EL (cell line): ENCODE measurements at places on chromosomes 2 and 18.

- no peak for DNase-seq
Observed at GRCh38 chr18:9756271-9756932, 48.3 kb downstream of the RAB31 start.

DNA sequence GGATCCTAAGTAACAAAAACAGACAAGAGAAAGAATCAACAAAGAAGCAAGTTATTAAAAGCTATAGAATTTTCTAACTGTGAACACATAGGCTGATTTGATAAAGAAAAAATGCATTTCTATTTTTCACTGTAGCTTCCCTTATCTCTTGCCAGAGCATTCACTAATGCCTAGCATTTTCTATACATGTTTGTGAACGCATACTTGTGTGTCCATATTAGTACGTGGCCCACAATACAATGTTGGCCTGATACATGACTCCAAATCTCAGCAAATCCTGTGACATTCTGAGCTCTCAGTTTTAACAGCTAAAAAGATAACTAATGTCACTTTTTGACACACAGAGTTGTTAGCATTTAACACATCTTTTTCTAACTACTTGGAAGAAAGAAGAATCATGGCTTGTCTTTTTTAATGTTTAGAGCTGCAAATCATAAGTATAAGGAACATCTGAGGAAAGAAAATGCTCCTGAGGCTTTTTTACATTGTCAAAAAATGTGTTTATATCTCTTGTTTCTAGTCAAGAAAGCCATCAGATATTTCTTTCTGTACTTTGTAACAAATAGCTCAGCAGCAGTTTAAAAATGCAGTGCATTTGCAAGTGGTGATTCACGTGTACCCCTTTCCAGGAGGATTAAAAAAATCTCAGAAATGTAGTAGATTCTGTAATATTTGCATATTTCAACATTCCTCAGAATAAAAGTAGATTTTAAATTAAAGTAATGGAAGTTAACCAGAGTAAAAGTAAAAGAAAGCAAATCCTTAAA lies 1646.8 kb upstream of the TMEFF2 start:
- peak; percentile 1 for DNase-seq

DNA sequence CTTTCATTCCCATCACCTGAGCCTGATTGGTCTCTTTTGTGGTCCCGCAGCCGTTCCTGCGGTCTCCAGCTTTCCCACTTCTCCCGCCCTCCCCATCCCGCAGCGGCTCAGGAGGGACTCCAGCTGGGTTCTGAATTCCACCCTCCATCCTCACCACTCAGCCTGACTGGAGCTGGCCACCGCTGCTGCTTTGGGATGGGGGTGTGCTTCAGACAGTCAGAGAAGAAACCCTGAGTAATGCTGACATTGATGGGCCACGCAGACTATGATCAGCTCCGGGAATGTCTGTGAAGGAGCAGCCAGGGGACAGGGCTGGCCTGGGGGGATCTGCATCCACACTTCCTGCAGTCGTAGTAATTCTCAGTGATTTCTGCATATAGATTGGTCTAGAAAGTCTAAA lies 45.9 kb upstream of the TXNDC2 start:
- no peak for DNase-seq

- DNase-seq = peak; percentile 79
Observed at GRCh38 chr18:26386002-26386401, 159.8 kb downstream of the TAF4B start.

GRCh38 chr18:70333757-70334156 lies 44.9 kb downstream of the SOCS6 start:
- DNase-seq = peak; percentile 95

- DNase-seq = peak; percentile 95
Observed at GRCh38 chr18:76565238-76566173, 70.5 kb upstream of the ZNF516 start.

DNA sequence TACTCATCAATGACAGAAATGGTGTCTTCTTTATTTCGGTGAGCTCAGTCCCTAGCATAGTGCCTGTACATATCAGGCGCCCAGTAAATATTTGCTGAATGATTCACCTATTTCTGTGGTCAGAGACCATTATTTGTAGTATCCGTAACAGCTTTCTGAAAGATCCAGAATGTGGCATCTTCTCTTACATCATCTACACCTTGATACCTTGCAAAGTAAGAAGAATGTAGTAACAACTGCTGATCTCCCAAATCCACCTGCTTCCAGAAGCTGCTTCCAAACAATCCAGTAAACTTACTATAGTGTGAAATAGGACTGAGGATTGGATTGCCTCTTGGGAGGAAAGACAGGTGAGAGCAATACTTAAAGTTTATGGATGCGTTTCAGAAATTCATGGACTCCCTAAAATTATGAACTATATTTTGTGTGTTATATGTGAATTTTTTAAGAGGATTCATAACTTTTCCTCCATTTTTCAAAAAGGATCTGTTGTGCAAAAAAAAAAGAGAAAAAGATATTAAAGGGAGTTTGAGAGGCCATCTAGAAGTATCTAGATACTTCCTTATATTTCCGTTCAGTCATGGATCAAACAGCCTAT lies 945 bp upstream of the ASXL2 start:
- peak; percentile 80 for DNase-seq

GRCh38 chr2:220628252-220628651 lies 943.9 kb downstream of the EPHA4 start:
- DNase-seq = no peak

DNA sequence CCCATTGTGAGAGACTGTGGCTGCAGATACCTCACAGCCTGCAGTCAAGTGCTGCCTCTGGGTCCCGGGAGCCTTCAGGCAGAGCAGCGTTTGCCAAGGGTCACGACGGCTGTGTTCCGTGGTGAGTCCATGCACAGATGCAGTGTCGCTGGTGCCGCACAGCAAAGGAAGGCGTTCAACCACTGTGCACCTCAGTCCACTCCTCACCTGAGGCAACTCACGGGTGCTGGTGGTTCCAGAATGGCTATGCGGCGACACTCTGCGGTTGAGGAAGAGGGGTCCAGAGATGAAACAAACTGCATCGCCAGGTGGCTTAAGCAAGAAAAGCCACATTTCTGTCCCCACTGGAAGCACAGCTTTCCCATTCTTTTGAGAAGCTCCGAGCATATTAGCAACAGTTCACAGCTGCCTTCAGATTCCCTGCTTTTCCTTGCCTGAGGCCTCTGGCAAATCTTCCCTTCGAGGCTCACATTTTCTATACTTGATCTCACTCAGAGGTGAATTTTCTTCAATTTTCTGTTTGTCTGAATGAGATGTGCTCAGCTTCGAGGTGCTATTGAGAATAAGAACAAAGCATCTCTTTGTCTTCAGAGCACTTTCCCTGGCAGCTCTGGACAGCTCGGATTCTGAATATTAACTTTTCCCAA lies 208.8 kb upstream of the TWIST2 start:
- no peak for DNase-seq
